Thymus (tissue), 14 donors: ENCODE measurements at places on chromosomes 7 and 10.

DNA sequence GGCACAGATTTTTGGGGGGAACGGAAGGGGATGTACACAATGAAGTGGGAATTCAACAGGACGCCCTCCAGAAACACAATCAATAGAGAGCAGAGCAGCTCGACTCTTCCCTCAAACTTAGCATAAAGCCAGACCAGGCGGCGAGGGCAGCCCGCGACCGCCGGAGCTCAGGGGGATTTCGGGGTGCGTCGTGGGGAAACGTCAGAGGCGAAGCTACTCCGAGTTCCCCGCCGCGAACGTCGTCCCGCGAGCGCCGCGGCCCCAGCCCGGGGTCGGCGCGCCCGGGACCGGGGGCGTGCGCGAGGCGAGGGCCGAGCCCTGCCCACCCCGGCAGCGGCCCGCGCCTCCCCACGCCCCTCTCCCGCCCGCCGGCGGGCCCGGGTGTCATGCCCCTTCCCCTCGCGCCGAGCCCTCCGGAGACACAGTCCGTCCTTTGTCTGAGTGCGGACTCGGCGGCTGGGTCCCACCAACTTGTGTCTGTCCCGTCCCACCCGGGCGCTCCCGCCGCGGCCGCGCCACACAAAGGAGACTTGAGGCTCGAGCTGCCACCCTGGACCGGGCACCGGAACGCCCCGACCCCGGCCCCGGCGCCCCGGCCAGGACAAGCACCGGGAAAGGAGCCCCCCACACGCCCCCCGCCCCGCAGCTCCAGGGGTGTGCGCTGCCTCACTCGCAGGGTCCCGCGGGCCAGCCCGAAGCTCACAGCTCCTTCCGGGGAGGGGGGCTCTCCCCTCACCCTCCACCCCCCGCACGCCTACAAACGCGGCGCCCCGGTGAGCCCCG, 634 bp downstream of the EZH2 start:
- no peak for DNase-seq

- no peak for DNase-seq
These were observed 55.2 kb downstream of the EGFR start for GRCh38 chr7:55073976-55074528.

- DNase-seq, result no peak
These were observed 163.3 kb upstream of the RHEB start for GRCh38 chr7:151682831-151683614.

DNA sequence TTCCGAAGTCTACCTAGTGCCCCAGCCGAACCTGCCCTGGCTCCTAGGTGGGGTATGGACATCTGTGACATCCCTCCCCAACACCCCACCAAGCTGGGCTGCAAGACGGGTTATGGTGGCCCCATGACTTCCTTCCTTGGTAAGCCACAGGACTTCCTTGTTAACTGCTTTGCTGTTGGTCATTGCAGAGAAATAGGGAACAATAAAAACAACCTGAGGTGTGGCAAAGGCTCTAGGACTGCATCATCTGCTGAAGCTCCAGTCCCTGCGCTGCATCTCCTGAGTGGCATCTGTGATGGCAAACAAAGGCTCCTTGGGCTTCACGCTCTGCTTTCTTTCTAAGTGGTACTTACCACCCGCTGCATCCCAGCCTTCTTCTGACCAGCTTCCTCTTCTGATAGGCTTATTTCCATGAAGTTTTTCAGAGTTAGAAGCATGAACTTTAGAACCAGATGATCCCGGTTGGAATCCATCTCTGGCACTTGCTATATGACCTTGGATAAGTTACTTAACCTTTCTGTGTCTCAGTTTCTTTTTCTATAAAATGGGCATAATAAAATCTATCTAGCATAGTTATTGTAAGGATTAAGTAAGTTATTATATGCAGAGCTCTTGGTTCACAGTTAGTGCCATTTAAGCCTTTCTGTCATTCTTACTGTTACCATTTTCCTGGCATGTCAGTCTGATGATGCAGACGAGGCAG, 216.8 kb downstream of the RPS24 start:
- no peak for DNase-seq

GRCh38 chr10:18473424-18474117, 177.8 kb downstream of the NSUN6 start:
- DNase-seq, result no peak

GRCh38 chr7:149147072-149147751, at the start of gene ZNF398:
Gene ZNF398, plus strand, starts transcription at chr7:149147453. Its CDS starts 290 bp downstream, at chr7:149147743.
- peak; percentile 72 for DNase-seq

DNA sequence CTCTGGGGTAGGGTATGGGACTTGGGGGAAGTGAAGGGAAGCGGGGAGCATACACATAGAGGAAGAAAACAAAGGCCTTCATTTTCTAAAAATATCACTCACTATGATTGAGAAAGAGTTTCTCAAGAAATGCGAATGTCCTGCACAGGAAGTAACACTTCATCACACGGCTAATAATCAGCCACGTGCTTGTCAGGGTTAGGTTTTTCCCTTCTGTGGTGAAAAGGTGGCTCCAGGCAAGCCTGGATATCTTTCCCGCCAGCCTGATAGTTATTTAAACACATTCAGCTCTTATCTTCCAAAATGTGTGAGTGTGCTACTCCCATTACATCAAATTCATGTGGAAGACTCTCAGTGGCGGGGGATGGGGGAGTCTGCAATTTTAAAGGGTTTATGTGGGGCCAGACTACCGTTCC, 166.4 kb upstream of the ADO start:
- DNase-seq, result no peak

DNA sequence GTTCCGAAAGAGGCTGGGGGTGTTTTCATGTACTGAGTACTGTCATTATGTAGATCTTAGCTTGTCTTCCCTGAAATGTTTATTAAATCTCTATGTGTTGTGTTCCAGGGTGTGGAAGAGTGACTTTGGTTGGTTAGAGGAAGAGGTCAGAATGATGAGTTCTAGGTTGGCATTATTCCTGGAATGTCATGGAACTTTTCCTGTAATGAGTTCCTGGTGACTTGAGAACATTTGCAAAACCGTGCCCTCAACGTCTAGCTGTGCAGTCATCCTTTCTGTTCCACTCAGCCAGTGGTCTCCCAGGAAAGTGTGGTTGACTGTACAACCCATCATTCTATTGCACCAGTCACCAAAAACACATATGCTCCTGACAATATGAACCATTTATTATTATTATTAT, 129.6 kb downstream of the BICC1 start:
- DNase-seq, result no peak
